ENCODE measurements at places on chromosomes 1 and 21.
A peak's percentile ranks its signal among the peaks of the same experiment; 100 is the strongest.

DNA sequence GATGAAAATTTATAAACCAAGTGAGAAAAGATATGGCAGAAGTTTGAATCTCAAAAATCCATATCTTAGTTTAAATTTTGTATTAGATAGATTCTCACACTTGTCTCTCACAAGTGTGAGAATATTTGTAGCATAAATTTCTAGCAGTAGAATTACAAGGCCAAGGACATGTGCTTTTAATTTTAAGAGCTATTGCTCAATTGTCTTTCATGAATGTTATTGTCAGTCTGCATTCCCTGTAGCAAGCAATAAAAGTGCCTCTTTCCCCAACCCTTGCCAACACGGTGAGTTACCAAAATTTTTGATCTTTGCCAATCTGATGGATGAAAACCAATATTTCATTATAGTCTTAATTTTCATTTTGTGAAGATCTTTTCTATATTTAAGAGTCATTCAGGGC is 64.0 kb downstream of the CTH start:
- no peak for DNase-seq

GRCh38 chr1:92934395-92935378 is 26.6 kb downstream of the DIPK1A start:
- DNase-seq, result peak; percentile 94

DNA sequence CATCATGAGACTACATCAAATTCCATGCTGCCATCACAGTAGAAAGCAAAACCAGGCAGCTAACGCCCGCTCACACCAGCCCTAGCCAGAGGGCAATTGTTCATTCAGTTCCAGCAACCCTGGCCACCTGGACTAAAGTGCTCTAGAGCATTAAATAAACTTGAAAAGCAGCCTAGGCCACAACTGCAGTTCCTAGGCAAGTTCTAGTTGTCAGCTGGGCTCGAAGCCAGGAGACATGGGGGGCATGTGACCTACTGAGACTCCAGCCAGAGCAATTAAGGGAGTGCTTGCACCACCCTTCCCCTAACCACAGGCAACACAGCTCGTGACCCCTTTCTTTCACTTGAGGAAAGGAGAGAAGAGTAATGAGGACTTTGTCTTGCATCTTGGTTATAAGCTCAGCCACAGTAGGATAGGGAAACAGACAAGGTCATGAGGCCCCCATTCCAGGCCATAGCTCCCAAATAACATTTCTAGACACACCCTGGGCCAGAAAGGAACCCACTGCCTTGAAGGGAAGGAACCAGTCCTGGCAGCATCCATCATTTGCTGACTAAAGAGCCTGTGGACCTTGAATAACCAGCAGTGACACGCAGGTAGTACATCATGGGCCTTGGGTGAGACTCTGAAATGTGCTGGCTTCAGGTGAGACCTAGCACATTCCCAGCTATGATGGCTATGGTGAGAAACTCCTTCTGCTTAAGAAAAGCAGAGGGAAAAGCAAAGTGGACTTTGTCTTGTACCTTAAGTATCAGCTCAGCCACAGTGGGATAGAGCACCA is 77.0 kb downstream of the ZZZ3 start:
- DNase-seq, result peak; percentile 18

DNA sequence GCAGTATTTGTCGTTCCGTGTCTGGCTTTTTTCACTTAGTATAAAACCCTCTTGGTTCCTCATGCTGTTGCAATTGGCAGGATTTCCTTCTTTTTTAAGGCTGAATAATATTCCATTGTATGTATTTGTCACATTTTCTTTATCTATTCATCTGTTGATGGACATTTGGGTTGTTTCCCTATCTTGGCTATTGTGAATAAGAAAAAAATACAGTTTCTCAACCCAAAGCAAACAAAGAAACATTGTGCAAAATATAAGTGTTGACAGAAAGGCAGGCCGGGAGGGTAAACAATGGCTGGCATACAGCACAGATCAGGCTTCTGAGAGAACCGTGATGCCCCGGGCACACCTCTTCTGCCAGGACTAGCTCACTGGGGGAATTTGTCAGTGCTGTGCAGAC is 26.9 kb downstream of the NENF start:
- DNase-seq, result no peak

GRCh38 chr1:3186526-3186921 is 117.5 kb downstream of the PRDM16 start:
- no peak for DNase-seq

DNA sequence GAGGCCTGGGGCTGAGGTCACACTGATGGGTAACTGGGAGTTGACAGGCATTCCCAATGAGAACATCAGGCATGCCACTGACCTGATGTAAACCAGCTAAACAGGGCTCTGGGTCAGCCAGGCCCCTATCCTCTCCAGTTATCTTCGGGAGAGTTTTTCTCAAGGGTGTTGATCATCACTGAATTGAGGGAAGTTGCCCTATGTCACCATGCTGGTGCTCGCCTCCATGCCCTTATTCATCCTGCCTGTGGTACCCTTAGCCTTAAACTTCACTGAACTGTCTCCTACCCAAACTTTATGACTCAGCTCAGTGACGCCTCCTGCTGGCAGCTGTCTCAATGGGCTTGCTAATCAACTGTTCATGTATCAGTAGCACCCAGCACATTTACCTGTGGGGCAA is 80.7 kb upstream of the TNR start:
- no peak for DNase-seq

DNA sequence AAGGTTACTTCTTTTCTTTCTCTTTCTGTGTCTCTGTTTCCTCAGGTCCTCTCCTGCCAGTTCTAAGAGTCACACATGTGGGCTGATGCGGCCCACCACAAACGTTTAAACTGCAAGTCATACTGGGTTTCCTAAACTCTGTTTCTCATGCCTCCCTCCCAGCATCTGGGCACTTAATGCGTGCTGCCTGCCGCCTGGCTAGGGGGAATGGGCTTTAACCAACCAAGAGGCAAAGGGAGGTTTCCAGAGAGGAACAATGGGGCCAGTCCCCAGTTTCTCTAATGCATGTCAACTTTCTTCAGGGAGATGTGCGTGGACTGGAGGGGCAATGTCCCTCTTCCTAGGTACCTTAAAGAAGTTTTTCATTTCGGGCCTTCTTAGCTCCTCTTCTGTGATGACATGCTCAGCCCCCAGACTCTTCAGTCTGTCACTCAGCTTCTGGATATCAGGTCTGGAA is 19.9 kb upstream of the SRSF4 start:
- no peak for DNase-seq

DNA sequence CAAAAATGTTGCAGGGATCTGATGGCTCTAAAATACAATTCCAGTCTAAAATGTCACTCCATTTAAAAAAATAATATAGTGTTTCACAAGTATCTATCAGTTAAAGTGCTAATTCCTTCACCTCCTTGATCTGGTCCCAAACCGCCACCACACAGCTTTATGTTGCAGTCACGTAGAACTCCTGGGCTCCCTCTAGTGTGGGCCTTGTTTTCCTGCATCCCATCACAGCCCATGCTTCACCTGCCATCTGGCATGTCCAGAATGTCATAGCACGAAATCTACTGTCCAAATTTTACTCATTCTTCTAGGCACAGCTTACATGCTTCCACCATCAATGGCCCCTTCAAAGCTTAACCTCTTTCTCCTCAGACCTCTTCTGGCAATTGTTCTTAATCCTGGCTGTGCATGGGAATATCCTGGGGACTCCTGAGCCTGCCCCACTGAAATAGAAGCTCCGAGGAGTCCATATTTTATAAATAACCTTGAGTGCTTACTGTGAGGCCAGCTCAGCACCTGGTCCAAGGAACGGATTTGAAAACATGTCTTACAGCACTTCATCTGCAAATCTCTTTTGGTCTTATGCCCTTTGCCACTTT is 15.5 kb downstream of the FYB2 start:
- DNase-seq, result no peak
